ENCODE measurements at places on chromosomes 2 and 18.
A peak's percentile ranks its signal among the peaks of the same experiment; 100 is the strongest.

DNA sequence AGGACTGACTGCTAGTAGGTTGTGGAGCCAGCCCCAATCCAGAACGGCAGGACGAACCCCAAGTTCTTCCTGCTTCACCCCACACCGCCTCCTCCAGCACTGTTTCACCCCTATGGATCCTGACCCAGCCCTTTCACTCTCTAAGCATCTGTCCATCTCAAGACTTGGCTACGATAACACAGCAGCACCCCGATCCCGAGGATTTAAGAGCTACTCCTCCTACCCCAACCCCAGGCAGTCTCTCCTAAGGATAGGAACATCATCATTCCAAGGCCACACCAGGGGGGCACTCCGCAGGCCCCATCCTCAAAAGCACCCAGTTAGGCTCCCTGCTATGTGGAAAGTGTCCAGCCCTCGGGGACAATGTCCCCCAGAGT lies 645 bp downstream of the KCTD18 start:
- DNase-seq = no peak

DNA sequence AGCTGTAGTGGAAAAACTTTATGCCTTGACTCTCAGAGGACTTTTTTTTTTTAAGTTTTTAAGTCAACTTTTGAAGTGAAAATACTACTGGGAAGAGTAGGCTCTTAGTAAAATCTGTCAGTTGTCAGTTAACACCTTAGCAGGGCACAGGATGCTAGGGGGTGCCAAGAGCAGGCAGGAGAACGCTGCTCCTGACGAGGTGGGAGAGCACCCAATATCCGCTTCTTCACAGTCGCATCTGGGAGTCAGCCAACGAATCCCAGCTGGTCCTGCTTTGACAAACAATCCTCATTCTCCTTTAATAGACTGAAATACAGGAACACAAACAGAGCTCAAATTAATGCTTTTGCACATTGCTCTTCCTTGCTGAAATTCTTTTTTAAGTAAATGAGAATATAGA lies 709.5 kb upstream of the ACVR2A start:
- no peak for DNase-seq

DNA sequence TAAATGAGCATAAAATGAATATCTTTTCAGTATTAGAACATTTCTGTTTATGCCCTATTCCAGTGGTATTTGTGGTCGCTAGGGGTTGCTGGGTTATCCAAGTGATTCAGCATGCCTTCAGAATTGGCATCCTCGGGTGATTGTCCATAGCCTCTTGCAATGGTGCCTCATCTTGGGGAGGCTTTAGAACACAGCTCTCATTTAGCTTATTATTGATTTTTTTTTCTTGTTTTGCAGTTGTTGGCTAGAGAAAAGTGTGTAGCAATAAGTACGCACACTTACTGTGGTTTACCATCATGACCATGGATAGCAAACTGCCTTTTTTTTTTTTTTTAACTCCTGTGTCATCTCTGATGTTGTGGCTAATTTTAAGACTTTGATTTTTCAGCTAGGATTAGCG lies 33.6 kb downstream of the PLEKHA3 start:
- no peak for DNase-seq

DNA sequence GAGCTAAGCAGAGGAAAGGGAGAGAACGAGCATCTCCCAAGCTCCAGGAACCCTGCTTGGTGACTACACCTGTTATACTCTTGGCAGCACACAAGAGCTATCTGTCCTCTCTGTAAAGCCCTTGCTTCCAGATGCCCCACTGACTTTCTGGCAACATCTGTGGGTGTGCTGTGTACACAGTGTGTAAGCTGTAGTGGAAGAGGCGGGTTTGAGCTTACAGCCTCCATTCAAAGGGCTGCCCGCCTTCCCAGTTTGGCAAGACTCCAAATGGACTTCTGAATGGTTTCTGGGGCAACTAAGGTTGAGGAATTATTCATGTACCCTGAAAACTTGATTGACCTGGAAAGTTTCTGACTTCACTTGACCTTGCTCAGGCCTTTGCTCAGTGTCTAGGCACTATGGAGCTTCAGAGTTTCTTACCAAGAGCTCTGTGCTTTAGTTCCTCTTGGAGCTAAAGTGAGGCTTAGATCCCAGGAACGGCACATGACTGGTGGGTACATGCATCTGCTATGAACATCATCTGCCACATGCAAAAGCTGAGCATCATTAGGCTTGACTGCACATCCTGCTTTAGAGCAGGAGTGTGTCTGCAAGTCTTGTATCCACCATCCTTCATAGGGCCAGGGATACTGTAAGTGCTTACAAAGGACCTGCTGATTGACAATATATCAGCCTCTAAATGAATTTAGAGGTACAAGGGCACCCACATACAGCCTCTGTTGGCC lies 290.9 kb upstream of the SIX2 start:
- DNase-seq = no peak

GRCh38 chr2:106363791-106364190 lies 104.4 kb downstream of the RGPD3 start:
- DNase-seq = no peak

- peak; percentile 2 for DNase-seq
Measured at GRCh38 chr2:105237045-105237765, 4.3 kb upstream of the GPR45 start.

DNA sequence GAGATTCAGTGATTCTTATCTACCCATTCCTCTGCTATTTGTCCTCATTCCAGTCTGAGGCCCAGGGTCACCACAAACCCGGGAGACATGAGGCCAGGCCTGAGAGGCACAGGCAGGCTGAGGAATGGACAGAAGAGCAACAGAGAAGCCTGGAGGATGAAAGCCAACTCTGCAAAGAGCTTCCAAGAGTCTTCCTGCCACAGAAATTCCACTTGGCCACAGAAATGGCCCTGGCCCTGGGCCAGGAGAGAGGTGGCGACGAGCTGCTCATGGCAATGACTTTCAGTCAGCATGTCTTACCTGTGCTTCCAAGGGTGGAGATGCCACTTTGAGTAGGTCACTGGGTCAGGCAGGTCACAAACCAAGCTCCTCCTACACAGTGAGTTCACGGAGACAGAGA lies 155.3 kb upstream of the PKDCC start:
- DNase-seq = no peak

Data from stimulated activated CD8-positive, alpha-beta memory T cell treated with anti-CD3 and anti-CD28 coated beads, Interleukin-15, amount 100 ng/mL, for 24 hours (primary cell).